ENCODE measurements at places on chromosomes 12 and 14. TPM values are rescaled to one million over a fixed set of nuclear protein-coding genes. Genes with fewer than 3 reads are reported as not detected.

Gene FAR2
- total RNA-seq, result 2.3 TPM

- DNase-seq, result no peak
- no peaks in the 10 kb centered on the region for H3K27me3 ChIP-seq
- peak overlapping the region; percentile 4 for H3K4me3 ChIP-seq
- peaks cover 34% of the 10 kb centered on the region for H3K36me3 ChIP-seq
- H3K4me1 ChIP-seq, result peaks cover 97% of the 10 kb centered on the region
Observed at GRCh38 chr12:11657511-11657910, 8.0 kb downstream of the ETV6 start.

GRCh38 chr14:103512701-103513611 lies 9.7 kb downstream of the CKB start:
- DNase-seq, result no peak
- H3K4me1 ChIP-seq, result no peaks in the 10 kb centered on the region
- H3K27me3 ChIP-seq, result no peaks in the 10 kb centered on the region
- peaks cover 8% of the 10 kb centered on the region for H3K36me3 ChIP-seq
- no peak overlapping the region for H3K4me3 ChIP-seq
- no peak overlapping the region for H3K27ac ChIP-seq

DNA sequence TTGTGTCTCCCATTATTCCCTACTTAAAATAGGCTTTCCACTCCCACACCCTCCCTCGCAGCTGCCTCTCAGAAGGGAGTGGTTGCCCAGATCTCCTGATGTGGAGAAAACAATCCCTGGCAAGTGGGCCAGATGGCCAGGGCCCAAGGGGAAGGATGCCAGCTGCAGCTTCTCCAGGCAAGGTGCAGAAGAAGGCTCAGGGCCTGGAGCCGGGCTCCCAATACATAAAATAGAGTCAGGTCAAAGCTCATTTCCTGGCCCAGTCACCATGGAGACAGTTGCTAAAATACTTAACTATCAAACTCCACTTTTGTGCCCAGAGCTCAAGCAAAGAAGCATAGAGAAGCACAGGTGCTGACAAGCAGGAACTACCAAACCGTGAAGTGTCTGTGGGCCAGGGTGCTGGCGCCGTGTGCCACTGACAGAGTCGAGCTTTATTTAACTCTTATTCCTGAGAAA lies 45.7 kb upstream of the ITPR2 start:
- no peaks in the 10 kb centered on the region for H3K4me1 ChIP-seq
- peaks cover 13% of the 10 kb centered on the region for H3K27me3 ChIP-seq
- H3K4me3 ChIP-seq, result no peak overlapping the region
- no peak overlapping the region for H3K27ac ChIP-seq
- H3K36me3 ChIP-seq, result peaks cover 2% of the 10 kb centered on the region

DNA sequence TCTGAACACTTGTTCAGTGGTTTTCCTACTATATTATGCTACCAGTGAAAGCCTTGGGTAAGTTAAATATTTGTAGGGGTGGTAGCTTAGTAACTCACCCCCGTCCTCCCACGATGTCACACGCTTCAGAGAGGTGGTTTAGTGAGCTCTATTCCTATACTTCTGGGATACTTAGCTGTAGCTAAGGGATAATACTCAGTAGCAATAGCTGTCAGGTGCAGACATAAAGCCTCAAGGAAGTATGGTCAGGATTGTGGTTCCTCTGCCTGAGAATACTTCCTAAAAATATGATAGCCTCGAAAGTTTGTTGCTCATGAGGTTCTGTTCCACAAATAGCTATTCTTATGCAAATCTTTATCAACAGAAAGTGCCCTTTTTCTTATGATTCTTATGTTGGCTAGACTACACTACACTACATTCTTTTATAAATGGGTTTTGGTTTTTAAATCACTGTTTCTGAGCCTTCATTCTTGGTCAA lies 11.9 kb downstream of the DLST start:
- no peak for DNase-seq
- peak overlapping the region; percentile 26 for H3K27ac ChIP-seq
- peaks cover 35% of the 10 kb centered on the region for H3K36me3 ChIP-seq
- H3K27me3 ChIP-seq, result no peaks in the 10 kb centered on the region
- H3K4me3 ChIP-seq, result no peak overlapping the region

Gene CARMIL3
- total RNA-seq, result 2.1 TPM

GRCh38 chr12:10739157-10740118 lies 16.3 kb upstream of the YBX3 start:
- H3K27me3 ChIP-seq, result peaks cover 10% of the 10 kb centered on the region
- H3K36me3 ChIP-seq, result no peaks in the 10 kb centered on the region
- no peak for DNase-seq
- H3K4me3 ChIP-seq, result no peak overlapping the region
- no peak overlapping the region for H3K27ac ChIP-seq

All from activated T-cell treated with anti-CD3 and anti-CD28 coated beads, Interleukin-2, amount 50 U/mL, for 72 hours (primary cell).